Left cardiac atrium (tissue), 4 donors: ENCODE measurements at places on chromosomes 7 and 10.

- no peak for DNase-seq
Measured at GRCh38 chr7:117856196-117856595, 17.0 kb downstream of the CTTNBP2 start.

GRCh38 chr10:46226232-46226631 is 60.6 kb upstream of the ANTXRL start:
- peak; percentile 10 for DNase-seq

- no peak for DNase-seq
Measured at GRCh38 chr10:113007821-113008220, 57.8 kb downstream of the TCF7L2 start.

GRCh38 chr10:13335881-13336280 is 12.2 kb downstream of the SEPHS1 start:
- no peak for DNase-seq

DNA sequence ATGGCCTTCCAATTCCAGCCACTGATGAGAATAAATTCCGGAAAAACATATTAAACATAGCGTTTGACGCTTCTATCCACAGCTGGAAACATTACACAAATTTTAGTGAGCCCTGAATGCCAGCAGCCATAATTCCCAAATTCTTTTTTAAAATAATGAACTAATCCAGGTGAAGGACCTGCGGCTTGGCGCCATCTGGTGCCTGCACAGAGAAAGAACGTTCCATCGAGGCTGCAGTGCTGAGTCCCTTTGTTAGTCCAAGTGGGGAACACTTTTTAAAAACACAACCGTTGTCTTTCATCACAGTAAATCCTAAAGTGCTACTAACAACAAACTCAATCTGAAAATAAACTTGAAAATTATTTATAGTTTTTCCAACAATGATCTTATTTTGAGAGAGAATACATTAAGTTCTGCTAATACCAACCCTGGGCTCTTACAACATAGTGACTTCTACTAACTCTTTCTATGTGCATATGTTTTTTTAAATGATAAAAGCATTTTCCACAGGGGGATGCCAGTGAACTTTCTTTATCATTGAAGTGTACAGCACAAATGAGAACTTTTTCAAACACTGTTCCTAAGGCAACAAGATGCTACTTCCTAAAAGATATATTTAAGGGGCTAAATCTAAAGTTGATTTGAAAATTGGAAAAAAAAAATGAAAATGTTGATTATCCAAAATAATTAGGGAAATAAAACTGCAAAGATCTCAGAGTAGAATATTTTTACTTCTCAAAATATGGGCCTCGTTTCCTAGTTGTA is 166.9 kb upstream of the RNF32 start:
- peak; percentile 43 for DNase-seq

DNA sequence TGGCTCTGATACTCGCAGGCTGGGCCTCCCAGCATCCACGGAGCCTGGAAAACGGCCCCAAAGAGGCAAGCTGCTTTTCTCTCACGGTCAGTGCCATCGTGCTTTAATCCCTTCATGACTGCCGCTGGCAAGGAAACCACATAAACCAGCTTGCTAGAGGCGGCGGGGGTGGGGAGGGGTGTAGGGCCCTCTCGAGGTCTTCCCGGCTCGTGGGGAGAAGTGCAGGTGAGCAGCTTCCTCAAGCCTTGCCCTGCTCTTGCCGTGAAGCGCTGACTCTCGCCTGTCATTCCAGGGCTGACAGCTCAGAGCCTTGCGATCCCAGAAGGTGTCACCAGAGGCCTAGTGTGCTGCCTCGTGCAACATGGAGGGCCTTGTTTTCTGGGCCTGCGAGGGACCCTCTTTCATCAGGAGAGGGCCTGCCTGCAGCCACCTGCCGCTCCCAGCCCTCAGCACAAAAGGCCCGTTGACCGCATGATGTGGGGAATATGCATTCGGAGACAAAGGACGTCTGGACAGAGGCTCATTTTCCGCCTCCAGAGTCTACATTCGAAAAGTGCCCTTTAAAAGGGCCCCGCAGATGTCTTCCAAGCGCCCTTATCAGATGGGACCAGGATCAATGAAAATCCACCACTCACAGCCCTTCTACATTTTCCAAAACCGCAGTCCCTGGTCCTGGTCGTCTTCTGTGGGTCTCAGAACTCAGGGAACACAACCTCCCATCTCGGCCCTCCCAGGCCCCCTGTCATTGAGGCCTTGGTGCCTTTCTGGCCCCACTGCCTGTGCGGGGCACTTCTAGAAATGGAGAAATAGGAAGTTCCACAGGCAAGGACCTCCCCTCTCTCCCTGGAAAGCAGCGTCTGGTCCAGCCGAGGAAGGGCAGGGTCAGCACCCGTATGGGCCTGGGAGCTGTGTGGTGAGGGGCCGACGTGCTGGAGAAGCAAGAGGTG is 58.7 kb downstream of the ZRANB1 start:
- DNase-seq: peak; percentile 24

DNA sequence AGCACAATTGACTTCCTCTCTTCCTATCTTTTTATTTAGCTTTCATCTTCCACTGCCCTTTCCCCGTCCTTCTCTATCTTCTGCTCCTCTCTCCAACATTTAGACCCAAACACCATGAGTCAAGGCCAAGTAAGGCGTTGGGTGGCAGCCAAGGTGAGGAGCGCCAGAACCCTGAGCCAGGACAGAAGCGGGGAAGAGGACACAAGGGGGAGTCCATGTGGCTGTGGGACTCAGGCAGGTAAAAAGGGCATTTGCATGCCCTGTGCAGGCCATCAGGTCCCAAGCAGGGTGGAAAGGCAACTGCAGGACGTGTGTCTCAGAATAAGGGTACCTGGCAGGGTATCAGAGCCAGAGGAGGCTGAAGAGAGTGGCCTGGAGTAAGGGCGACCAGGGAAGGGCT is 192.4 kb upstream of the PFKP start:
- DNase-seq: no peak

GRCh38 chr10:43822631-43823580 is 174.2 kb upstream of the ZNF32 start:
- DNase-seq: no peak

- no peak for DNase-seq
Measured at GRCh38 chr7:44145479-44145968, 4.4 kb upstream of the MYL7 start.

GRCh38 chr10:91708174-91708861 is 75.4 kb upstream of the PPP1R3C start:
- DNase-seq: no peak

GRCh38 chr7:72334066-72334465 is 78.1 kb downstream of the CALN1 start:
- no peak for DNase-seq

- DNase-seq: no peak
Measured at GRCh38 chr10:80464557-80465450, 10.7 kb downstream of the TSPAN14 start.

GRCh38 chr7:137772316-137772715 is 74.5 kb downstream of the DGKI start:
- no peak for DNase-seq

- no peak for DNase-seq
Measured at GRCh38 chr7:13912715-13913278, 76.7 kb downstream of the ETV1 start.

GRCh38 chr10:11742009-11742778 is at the start of gene ECHDC3:
TSS of gene ECHDC3 (plus strand) at chr10:11742382. CDS start at chr10:11742577, 195 bp downstream.
- peak; percentile 74 for DNase-seq

DNA sequence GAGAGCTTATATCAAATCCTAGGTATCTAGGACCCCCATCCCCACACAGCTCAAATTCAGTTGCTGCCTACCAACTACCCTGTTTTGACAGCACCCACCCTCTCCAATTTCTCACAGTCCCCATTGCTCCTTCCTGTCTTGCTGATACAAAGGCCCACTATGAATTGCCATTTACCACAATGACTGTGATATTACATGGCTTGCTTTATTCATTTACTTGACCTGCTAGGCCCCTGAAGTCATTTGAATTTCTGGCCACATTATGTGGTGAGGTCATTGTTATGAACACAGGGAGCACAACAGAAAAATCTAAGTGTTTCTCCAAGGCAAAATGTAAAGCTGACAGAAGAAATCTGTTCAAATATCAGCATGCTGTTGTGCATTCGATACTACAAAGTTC is 101.4 kb downstream of the PPP1R17 start:
- DNase-seq: no peak

DNA sequence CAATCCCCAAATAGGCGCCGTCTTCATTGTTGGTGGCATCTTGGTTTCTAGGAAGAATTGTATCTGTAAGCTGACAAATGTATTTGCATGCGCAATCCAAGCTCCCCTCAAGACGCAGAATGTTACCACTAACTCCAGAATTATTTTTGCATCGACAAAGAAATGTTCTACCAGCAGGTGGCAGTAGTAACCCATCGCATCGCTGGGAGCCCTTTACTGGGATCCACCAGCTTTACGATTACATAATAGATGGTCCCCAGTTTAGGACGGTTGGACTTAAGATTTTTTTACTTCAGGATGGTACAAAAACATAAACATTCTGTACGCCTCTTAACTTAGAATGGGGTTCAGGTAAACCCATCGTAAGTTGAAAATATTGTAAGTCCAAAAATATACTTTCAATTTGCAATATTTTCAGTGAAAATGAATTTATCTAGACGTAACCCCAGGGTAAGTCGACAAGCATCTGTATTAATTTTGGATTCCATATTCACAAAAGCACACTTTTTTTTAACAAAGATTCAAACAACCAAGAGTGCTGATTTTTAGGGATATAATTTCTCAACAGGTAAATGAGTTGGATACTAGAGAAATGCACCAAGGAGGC is 114.0 kb upstream of the COBL start:
- DNase-seq: peak; percentile 45

DNA sequence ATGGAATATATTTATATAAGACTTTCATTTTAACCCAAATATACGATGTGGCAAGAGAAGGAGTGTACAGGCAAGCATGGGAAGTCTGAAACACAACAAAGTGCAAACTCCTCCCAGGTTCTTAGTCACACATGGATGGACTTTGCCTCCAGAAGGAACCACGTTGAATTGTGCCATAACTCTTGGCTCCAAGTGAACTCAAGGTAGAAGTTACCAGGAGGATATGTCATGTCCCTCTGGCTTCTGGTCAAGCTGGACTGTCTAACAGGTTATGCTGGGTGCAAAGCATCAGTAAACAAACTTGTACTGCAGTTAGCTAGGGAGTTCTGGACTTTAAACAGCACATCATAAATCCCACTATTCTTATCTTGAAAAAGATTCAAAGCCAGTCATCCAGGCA is 328.3 kb upstream of the TEX47 start:
- no peak for DNase-seq

- DNase-seq: no peak
Measured at GRCh38 chr10:74056050-74056818, 58.3 kb downstream of the VCL start.

DNA sequence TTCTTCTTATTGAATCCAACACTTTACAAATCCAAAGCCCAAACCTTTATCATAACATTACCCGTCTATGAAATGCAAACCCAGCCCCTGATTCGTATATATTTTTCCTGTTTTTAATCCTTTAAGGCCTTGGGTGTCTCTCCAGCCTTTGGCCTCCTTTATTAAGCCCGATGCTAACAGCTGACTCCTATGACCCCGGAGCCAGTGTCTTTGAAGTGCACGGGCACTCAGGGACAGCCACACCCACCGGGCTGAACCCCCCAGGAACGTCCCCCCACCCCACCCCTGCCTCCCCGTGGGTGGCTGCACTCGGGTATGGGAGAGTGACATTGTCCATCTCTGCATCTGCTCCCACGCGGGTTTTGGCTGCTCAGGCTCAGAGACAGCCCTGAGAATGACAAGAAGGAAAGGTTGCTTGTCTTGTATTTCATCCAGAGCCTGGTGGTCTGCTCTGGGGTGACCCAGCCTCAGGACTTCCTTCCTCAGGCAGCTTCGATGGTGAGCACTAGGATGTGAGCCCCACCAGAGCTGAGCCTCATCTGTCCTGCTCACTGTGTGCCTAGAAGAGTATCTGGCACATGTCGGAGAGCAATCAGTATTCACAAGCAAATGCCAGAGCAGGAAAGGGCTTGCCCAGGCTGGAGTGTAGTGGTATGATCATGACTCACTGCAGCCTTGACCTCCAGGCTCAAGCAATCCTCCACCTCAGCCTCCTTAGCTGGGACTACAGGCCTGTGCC is 210.4 kb downstream of the SKIDA1 start:
- DNase-seq: peak; percentile 56

DNA sequence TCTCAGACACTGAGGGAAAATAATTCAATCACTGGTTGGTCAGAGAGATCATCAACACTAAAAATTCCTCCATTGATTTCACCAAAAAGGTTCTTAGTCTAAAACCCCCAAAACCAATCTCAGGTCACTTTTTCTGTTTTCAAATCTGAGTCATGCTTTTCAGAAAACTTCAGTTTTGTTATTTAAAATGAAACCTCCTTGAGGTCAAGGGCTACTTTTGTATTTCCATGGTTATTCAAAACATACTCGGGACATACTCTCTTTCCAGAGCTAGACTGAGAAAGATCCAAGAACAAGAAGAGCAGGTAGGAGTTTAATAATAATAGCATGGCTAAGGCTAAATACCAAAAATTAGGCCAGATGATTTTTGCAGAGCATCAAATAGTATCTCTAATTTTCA is 152.8 kb downstream of the SDHAF3 start:
- no peak for DNase-seq

DNA sequence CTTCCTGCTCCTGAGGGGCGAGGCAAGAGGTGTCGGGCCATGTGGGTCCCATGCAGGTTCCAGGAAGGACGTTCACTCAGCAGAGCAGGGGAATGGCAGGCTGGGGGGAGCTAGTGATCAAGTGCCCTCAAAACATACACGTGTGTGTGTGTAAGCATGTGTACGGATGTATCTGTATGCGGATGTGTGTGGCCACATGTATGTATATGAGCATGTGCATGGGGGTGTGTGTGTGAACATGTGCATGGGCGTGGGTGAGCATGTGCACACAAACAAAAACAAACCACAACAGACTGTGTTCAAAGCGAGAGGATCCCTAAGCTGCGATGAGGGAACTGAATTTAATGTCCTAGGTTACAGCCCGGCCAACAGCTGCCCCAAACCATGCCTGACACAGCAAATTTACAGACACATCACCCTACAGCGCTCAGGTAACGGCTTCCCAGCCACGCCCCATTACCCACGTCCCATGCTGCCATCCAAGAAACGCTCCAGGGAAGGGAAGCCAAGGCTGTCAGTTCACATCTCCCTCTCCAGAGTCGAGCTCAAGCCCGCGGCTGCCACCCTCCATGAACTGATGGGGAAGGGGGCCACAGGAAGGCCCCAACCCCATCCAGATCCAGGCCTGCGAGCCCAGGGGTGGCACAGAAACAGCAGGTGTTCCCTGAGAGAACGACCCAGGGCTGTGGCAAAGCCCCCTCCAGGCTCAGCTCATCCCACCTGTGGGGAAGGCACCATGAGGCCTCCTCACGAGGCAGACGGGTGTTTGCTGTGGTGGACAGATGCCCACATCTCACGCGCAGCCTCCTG is 56.6 kb downstream of the PTPRN2 start:
- no peak for DNase-seq

GRCh38 chr10:482848-483247 is 206.6 kb downstream of the DIP2C start:
- DNase-seq: no peak

DNA sequence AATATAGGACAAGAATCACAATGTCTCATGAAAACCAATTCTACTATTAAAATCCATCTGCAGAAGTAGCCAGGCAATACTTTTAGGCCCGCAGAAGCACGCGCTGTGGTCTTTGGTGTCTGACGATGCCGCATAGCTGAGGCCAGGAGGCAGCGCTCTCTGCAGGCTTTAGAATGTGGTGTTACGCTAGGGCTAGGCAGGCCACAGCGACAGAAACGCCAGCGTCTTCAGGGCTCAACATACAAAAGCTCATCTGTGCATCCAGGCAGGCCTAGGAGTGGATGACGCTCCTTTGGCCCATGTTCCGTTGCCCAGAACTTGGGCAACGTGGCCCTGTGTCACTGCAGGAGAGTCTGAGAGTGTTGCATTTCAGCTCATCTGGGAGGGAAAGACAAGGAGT is 601.1 kb upstream of the FOXK1 start:
- no peak for DNase-seq
